Stromal cell of bone marrow (primary cell): ENCODE measurements at places on chromosomes 2 and 18.

DNA sequence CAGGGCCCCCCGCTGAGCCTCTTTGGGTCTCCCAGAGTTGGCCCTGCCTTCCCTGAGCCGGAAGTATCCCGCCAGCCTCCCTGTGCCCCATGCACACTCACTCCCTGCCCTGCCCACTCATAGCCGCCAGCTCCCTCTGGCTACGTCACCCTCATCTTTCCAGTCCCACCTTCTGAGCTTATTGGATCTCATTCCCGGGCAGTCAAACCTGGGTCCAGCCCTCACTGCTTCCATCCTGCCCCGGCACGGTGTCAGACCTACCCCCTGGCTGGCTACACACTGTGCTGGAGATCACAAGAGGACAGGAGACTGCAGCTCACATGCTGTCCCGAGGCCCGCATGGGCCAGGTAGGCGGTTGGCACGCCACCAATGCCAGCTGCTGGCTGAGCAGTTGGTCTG lies 147.2 kb downstream of the ASB1 start:
- no peak for DNase-seq

GRCh38 chr2:8624855-8625398 lies 56.9 kb upstream of the ID2 start:
- no peak for DNase-seq

GRCh38 chr18:41899535-41899934 lies 55.5 kb upstream of the PIK3C3 start:
- no peak for DNase-seq

- no peak for DNase-seq
Measured at GRCh38 chr18:35377875-35378573, 887 bp upstream of the ZNF396 start.

- DNase-seq: no peak
Measured at GRCh38 chr2:45874344-45874743, 222.9 kb downstream of the PRKCE start.

GRCh38 chr2:224947566-224947965 lies 94.7 kb downstream of the DOCK10 start:
- no peak for DNase-seq
